ENCODE measurements at places on chromosomes 4 and X.
A peak's percentile ranks its signal among the peaks of the same experiment; 100 is the strongest.

DNA sequence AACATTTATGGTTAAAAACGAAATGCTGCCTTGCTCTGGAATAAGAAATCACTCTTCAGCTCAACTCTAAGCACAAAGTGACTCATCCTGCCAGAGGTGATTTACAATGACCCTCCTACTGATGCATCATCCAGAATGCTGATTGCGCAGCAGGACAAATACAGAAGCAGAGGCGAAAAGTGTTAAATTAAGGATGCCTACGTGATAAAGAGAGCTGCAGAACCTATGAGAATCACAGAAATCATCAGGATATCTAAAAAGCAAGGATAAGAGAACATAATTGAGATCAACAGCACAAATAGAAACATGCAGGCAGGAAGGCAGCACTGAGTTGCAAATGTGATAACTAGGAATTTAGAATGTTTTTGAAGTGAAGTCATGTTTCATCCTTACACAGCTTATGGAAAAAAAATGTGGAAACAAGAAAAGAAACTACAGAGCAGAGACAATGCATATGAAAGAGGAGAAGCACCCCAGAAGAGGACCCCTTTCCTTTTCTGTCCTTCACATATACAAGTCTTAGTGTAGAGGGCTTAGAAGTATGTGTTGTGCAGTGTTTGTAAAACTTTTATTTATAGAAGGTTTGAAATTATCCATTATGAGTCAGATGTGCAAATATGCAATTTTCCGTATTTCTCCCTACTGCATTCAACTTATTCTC lies 188.4 kb downstream of the SLC7A11 start:
- DNase-seq: peak; percentile 74

DNA sequence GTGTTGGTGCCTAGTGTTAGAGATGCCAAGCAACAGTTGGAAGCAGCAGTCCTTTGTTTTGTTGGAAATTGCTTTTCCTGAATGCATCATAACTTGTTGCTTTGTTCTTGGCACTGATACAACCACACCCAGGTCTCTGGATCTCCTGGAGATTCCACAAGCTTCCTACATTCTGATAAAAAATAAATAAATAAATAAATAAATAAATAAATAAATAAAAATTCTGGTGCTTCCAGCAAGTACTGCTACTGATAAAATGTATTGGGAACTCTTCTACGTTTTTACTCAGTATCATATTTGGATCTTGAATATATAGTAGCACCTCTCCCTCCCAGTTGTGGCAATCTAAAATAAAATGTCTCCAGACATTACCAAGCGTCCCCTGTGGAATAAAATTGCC lies 62.7 kb upstream of the GRID2 start:
- no peak for DNase-seq

GRCh38 chrX:150508451-150509367 lies 59.7 kb upstream of the MTM1 start:
- DNase-seq: peak; percentile 69

DNA sequence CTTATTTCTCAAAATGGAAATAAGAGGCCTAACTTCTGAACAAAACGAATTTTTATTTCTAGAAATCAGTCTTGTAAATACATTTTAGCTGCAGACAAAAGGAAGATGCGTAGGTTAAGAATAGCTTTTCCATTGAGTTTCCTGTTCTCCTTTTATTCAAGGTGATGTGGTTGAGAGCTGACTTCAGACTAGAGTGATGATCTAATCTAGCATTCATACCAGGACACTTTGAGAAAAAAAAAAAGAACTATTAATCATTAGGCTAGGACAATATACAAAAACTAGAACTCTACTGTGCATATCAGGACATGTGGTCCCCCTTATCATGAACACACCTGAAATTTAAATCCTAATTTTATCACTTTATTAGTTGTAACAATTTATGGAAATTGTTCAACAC lies 884.5 kb upstream of the EPHA5 start:
- DNase-seq: no peak

GRCh38 chr4:61173799-61174198 lies 26.3 kb upstream of the ADGRL3 start:
- DNase-seq: no peak

GRCh38 chrX:49030283-49030682 lies 12.9 kb downstream of the TFE3 start:
- DNase-seq: no peak

DNA sequence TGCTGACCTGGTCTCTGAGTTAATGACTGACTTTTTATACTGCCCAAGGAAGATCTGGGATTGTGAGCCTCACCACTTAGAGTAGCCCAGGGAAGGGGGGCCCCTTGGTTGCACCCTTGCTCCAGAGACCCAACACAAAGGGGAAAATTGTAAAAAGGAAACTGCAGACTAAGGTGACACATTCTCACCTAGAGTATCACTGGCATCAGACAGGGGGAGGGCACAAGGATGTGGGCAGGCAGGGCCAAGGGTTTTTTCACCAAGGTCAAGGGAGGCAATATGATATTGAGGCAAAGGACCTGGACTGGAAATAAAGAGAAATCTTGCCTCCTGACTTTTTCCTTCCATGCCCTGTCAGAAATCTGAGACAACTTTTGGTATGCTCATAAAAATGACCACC lies 386.2 kb upstream of the FGF16 start:
- DNase-seq: no peak

DNA sequence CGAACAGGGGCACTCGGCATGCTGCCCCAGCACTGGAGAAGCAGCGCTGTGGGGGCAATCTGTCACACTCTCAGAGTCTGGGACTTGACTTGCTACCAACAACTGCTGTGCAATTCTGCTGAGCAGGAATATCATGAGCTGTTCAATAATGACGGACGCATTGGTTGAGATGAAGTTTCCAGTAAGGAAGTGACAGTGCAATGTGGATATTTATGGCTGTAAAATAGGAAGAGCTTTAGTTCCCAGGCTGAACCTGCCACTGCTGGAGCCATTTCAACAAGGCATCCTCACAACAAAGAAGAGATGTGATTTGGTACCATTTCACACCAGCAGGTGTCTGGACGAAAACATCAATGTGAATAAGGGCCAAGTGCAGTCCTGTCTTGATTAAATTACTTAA lies 24.2 kb downstream of the CHST7 start:
- no peak for DNase-seq

DNA sequence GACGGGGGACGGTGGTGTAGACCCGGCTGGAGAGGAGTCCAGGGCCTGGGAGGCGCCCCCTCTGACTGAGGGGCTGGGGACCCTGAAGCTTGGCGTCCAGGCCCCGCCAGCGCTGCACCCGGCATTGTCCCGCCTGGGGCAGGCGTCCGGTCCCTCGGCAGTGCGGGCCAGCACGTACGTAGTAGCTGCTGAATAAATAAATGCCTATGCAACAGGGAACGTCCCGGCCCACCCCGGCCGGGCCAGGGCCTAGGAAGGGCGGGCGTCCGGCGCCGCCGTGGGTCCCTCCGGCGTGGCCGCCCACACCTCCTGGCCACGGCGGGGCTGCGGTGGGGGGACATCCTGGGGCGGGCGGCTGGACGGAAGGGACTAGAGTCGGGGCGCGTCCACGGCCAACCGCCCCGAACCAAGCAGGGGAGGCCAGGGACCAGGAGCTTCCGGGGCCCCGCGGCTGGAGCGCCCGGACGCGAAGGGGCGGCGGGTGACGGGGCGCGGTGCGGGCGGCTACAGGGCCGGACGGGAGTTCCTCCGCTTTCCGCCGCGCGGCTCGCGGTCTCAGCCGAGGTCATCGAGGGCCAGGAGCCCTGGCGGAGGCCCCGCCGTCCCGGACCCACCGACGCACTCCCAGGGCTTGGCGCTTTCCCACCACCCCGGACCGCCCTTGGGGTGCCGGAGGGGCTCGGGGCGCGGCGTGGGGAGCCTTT lies 886 bp upstream of the WWC2 start:
- peak; percentile 39 for DNase-seq

- no peak for DNase-seq
Measured at GRCh38 chrX:112083624-112084326, 1.2 kb upstream of the TRPC5 start.

DNA sequence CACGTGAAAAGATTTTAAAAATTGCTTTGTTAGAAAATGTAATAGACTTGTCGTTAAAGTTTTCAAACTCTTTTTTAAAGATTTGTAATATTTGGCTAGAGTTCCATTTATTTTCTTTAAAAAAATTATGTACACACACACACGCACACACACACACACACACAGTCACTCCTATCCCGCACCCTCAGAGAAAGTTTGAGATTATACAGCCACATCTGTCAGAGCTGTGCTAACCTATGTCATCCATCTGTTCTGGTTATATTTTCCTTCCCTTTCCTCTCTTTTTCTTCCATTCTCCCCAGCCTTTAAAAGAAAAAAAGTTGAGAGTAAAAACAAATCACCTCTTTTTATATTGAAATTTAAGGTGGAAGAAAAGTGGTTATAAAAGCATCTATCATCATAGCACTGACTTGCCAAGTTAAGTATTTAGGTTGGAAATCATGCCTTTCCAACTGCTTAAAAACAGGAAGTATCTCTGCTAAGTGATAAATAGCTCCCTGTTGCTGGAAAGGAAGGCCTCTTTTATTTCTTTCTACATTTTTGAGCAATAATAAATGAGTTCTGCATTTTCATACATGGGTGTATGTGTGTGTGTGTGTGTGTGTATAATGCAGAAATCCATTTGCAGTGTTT lies 163.3 kb upstream of the SPRY1 start:
- DNase-seq: no peak

DNA sequence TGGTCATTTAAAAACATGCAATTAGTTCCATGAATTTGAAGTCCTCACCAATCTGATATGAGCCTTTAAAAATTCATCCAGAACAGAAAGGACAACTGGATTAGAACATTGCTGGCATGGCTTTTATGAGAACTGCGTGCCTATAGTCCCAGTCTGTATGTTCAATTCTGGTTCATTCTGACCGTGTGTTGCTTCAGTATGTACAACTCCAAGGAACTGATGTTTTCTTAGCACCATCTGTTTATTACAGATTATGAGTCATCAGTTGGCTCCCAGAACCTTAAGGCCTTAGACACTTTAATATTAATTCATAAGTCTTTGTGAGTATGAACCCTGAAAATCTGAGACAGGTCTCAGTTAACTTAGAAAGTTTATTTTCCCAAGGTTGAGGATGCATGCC lies 115.0 kb downstream of the CEP44 start:
- no peak for DNase-seq

DNA sequence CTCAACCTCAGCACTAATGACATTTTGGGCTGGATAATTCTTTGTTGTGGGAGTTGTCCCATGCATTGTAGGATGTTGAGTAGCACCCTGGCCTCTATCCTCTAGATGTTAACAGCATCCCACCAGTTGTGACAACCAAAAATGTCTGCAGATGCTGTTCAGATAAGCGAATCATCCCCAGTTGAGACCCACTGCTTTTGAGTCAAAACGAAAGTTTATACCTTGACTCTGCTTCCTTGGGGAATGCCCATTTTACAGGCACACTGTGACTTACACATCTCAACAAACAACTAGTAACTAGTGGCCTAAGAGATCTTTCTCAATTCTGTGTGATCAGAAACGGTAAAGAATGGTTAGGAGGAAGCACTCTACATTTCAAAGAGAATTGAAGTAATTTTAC lies 37.0 kb downstream of the SEPSECS start:
- DNase-seq: no peak

GRCh38 chr4:54192811-54193210 lies 36.3 kb upstream of the PDGFRA start:
- no peak for DNase-seq

- DNase-seq: no peak
Measured at GRCh38 chr4:4425696-4426095, 38.8 kb downstream of the NSG1 start.

DNA sequence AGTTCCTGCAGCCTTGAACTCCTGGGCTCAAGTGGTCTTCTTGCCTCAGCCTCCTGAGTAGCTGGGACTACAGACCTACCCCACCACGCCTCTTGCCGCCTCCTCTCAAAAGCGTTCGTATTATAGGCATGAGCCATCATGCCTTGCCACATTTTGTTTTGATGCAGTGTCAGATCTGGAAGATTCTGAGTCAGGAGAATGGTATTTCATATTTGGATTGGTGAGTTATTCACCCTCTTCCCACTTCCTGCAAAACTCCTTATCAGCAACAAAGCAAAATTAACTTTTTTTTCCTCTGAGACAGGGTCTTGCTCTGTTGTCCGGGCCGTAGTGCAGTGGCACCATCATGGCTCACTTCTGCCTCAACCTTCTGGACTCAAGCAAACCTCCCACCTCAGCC lies 29.6 kb downstream of the REST start:
- no peak for DNase-seq

DNA sequence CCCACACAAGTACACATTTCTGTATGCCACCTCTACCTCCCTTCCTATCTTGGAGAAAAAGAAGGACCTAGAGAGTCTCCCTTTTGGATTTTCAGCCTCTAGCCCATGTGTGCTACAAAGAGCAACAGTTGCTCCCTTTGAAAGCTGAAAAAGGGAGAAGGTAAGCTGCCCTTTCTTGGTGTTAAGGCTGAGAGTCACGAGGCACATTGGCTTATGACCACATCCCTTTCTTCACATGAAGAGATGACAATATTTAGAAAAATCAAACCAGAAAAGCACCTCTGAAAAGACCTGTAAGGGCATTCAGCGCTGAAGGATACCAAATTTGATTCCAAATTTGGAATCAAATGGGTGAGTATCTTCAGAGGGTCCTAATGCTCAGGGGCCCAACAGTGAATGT lies 6.4 kb upstream of the FGFBP1 start:
- no peak for DNase-seq

DNA sequence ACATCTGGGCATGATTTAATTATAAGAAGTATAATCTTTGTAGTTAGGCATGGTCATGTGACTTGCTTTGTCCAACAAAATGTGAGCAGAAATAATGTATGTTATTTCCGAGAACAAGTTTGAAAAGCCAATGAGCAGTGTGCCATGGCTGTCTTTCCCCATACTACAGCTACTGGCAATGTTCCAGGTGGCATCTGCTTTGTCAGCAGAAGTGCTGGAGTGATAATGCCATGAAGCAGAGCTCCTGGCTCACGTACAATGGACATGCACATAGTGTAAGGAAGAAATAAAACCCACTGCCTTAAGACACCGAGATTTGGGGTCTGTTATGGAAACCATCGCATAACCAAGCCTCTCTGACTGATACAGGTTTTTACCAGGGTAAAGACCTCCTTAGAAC lies 212.6 kb upstream of the RASGEF1B start:
- DNase-seq: no peak

DNA sequence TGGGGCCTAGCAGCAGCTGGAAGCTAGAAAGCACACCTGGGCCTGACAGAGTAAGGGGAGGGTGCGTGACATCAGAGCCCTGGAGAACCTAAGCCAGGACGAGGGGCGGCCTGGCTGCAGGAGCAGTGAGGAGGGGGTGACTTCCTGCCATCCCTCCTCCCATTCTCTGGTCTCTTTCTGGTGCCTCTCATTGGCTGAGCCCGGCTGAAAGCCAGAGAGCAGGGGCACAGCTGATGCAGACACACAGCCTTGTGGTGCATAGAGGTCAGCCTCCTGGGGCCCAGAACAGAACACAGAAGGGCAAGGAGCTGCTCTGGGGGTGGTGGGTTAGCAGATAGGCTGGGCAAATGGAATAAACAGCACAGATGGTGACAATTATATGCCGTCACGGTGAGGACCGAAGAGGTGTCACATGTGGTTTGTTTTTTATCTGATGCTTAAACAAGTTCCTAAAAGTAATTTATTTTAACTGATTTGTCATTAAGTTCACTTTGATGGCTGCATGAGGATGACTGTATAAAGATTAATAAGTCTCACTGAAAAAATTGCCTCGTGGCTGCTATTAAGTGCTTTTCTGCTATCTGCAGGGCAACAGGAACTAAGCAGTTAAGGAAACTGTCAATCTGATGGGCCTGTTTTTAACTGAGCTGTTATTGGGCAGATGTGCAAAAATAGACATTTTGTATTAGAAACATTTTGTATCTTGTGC lies 102.0 kb downstream of the FNIP2 start:
- DNase-seq: no peak
